Right renal pelvis (tissue), 4 donors: ENCODE measurements at places on chromosomes 5 and 9.

DNA sequence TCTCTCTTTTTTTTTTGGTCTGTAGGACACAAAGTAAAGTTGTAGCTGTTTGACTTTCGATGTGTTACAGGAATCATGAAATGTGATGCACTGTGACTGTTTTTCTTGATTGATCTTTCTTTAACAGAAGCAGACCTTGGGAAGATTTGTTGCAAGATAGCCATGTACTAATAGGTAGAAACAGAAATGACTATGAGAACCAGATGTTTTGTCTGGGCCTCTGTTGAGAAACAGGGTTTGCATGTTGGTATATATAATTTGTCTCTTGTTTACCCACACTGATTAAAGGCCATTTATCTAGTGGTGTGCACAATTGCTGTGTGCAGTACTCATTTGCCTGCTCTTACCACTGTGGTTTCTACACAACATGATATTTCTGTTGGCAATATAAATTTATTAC, 125.1 kb downstream of the HACD4 start:
- DNase-seq: no peak

GRCh38 chr5:52961274-52961681, 27.9 kb upstream of the ITGA2 start:
- DNase-seq: no peak

DNA sequence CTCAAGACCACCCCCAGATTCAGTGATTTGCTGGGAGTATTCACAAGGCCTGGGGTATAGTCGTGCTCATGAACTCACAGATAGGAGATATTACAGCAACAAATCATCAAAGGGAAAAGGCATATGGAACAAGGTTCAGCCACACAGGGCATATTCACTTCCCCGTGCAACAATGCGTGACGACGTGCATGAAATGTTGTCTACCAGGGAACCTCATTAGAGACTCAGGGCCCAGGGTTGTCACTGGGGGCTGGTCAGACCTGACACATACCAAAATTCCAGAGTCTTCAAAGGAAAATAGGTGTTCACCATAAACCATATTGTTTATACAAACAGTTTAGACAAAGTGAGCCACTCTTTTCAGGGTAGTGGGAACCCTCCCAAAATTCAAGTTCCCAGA, 212.4 kb downstream of the RFK start:
- DNase-seq: no peak

GRCh38 chr5:95283761-95284571, 928 bp downstream of the MCTP1 start:
- DNase-seq: peak; percentile 31
